ENCODE measurements at places on chromosomes 16 and 17.

GRCh38 chr17:35089586-35090296 lies 26.2 kb upstream of the RFFL start:
- peak; percentile 22 for DNase-seq

DNA sequence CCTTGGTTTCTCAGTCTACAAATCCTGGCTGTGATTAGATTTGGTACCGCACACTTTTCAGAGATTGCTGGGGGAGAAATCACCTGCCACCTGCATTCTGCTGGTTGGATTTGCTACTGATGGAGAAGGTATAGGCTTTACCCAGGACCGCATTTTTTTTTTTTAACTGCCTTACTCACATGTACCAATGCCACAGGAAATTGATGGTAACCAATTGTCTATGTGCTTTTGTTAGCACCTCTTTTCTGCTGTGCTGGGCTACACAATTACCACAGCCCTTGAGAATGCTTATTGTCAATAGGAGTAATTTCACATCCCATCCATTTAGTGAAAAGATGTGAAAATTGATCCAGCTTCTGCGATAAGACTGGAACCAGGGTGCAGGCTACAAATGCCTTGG lies 74.4 kb upstream of the TANC2 start:
- DNase-seq = no peak

- no peak for DNase-seq
Observed at GRCh38 chr16:46822270-46822669, 8.7 kb downstream of the C16orf87 start.

- DNase-seq = no peak
Observed at GRCh38 chr17:58873926-58874325, 118.3 kb downstream of the PPM1E start.

DNA sequence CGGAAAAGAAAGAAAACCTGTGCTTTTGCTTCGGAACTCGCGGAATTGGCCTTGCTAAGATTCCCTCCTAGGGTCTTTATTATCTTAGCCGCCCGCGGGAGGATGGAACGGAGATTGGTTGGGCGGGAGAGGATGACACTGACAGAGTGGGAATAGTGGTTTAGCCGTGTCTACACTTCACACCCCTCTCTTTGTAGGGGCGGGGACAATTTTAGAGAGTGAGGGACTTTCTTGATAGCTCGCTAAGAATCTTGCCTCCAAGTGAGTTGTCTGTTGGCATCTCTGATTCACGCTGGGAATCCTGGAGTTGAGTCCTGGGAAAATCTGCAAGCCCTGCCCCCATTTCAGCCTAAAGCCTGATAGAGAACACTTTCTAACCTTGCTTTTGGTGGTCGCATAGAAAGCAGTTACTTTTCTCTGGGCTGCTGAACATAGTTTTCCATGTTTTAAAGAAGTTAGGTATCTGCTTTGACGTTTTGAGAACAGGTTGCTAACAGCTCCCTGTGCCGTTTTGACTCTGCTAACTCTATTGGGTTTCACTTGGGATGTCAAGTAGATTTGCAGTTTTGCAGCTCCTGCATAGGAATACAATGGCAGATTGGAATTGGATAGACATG lies 697 bp downstream of the NOL11 start:
- DNase-seq = peak; percentile 14

DNA sequence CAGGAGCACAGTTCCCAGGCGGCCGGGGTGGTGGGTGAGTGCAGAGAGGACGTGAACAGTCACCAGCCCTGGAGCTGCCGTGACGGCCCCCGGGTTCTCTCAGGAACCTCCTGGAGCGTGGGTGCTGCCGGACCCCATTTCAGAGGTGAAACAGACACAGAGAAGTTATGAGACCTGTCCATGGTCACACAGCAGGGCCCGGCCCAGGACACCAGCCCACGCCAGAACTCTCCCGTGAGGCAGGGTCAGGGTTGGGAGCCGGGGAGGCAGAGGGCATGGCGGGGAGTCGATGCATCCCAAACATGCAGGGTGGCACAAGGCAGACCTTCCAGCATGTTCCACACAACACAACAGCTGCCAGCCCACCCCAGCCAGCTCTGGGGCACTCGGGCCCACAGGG lies 3.8 kb upstream of the PVALEF start:
- peak; percentile 7 for DNase-seq

GRCh38 chr17:72077326-72077960 lies 43.4 kb upstream of the SOX9 start:
- DNase-seq = no peak

DNA sequence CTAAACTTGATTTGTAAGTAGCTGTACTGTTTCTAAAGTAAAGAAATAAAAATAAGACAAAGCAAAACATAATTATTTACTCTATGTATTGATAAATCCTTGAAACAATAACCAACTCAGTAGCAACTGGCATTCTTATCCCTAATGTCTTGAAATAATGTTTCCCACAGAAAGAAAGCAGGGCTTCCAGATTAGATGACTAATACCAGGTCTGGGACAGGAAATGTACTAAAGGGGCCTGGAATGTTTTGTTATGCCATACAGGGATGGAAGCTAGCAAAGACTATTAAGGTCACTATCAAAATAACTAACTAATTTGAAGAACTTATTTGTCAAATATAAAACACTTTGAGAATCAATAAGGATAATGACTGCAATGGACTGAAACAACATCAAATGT lies 82.1 kb downstream of the CFDP1 start:
- DNase-seq = no peak

All from BE2C (cell line).